ENCODE measurements at places on chromosomes 5 and 9. TPM values are rescaled to one million over a fixed set of nuclear protein-coding genes. Genes with fewer than 3 reads are reported as not detected.

DNA sequence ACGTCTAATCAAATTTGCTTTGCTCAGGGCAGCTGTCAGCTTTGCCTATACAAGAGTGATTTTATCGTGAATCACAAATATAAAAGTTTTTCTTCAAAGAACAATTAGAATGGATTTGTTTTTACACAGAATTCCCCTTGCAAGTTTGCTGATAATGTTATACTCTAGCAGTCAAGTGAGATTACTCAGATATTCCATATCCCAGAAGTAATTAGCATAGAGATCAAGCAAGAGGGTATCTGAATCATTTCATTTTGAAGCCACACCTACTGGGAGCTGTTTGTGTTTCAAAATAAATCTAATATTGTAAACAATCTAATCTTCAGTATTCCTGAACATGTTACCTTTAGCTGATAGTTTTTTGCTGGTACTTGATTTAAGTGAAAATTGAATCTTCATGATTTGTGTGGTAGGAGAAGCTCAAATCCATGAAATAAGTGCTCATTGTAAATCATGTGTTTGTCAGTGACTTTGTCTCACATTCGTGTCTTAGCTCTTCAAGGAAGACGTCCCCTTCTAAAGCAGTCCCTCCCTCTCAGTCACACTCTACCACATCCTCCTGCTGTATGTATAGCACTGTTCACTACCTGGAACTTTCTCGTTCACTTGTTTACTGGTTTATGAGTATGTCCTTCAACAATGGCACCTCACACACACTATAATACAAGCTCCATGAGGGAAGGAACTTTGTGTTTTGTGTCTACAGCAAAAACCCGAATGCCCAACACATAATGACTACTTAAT lies 3.3 kb upstream of the TTC39B start:
- DNase-seq, result no peak

The C9orf153 gene
- polyA plus RNA-seq, result 0.22 TPM

DNA sequence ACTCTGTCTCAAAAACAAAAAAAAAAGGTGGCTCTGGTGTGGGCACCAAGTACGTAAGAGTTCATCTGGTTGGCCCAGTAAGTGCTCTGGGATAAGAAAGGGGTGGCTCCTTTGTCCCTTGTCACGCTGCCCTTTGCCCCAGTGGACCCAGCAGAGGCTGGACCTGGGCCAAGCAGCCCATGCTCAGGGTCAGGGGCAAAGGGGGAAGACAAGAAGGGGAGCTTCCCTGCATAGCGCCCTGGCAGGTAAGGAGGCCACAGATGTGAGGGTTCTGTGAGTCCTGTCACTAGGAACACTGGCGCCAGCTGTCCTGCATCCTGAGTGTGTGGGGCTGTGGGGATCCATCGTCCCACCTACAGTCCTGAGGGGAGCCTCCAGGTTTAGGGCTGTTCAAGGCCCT lies 65.3 kb downstream of the GADD45G start:
- no peak for DNase-seq

The F2RL2 gene
- 0.63 TPM for polyA plus RNA-seq
